ENCODE measurements at places on chromosomes 4 and X.

DNA sequence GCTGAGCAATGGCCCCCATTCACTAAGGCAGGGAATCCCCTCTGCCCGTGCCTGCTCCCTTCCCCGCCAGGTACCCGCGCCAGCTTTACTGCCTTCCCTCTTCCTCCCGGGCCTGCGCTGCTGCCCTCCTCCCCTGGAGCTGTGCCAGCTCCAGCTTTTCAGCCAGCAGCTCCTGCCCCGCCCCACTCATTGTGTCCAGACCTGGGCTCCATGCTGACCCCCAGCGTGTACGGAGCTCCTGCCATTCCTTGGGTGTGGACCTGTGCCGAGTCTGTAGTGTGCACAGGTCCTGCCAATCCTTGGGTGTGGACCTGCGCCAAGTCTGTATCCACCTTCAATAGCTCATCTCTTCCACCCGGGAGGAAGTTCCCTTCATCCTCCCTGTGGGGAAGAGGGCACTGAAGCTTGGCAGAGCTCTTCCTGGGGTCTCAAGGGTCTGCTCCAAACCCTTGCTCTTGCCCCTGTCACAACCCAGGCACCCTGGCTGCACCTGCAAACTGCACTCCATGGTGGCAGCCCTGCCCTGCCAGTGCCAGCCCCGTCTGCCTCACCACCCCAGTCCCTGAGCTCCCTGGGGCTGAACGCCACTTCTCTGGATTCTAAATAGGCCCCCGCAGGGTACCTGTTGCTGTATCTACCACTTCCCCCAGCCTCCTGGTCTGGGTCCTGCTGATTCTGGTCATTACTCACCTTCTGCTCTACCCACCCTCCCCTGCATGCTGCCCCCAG, 63.9 kb downstream of the TRMT44 start:
- DNase-seq, result no peak

DNA sequence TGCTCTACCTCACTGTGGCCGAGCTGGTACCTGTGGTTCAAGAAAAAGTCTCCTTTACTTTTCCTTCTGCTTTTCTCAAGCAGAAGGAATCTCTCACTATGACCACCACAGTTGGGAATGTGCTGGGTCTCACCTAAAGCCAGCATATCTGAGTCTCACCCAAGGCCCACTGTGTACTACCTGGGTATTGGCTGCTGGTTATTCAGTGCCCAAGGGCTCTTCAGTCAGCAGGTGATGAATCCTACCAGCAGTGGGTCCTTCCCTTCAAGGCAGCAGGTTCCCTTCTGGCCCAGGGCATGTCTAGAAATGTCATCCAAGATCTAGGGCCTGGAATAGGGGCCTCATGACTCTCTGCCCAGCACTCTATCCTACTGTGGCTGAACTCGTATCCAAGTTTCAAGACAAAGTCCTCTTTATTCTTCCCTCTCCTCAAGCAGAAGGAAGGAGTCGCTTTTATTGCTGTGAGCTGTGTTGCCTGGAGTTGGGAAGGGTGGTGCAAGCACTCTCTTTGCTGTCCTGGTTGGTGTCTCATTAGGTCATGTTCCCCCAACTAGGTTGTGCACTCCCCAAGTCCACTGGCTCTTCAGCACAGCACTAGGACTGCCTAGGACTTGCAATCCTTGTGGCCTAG, 6.1 kb downstream of the CXCL10 start:
- no peak for DNase-seq

DNA sequence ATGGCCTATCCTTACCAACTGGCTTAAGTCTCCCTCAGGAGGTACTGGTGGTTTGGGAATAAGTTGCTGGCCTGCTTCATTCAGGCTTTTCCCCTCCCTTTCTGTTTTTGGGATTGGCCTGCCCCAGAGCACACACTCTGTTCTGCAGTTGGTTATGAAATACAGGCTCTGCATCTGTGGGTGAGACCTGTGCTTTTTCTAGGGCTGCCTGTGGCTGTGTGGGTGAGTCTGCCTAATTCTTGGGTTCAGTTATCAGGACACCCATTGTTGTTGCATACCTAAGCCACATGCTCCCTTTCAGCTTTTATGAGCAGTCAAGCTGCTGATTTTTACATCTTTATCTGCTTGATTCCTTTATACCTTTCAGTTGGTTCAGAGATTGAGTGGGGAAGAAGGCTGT, 19.0 kb upstream of the CWH43 start:
- no peak for DNase-seq

- DNase-seq, result no peak
Measured at GRCh38 chrX:43087830-43088229, 309.9 kb upstream of the PPP1R2C start.

DNA sequence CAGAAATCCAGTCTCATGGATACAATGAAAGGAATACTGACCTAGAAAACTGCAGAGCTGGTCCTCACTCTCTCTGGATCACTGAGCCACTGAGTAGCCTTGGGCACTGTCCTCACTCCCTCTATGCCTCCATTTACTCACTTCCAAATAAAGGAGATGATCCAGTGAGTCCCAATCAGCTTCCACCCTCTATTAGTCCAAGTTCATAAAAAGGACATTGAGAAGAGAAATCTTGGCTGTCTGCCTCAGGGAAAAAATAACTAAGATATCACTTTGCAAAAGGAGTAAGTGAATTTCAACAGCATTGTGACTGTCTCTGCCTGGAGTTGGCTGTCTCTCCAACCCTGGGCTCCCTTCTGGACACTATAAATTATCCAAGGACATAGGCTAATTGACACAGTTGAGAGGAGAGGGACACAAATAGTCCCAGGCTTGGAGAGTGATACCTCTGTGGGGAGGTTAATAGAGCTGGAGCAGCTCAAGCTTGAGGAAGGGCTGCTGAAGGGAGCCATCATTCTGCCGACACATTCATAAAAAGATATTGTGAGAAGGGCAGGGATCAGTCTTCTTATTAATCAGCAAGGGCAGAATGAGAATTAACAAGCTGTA, 572.3 kb downstream of the RAB28 start:
- no peak for DNase-seq

GRCh38 chr4:170057866-170058265, 31.7 kb upstream of the MFAP3L start:
- DNase-seq, result no peak

DNA sequence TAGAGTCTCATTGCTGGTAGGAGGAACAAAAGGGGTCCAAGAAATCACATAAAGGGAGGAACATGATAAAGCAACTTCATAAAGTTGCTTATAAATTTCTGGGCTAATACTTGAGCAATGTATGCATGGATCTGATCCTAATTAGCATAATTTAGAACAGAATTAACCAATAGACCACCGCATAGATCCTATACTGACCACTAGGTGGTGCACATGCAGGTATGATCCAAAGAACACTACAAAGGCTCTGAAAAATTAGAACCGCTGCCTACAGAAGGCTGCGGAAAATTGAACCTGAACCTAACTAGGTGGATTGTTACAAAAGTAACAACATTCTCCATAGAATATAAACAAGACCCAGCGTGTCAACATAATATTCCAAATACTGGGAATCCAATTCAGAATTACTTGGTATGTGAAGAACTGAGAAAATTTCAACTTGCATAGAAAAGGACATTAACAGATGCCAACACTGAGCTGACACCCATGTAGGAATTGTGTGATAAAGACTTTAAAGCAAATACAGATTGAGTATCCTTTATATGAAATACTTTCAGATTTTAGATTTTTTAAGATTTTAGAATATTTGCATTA, 23.3 kb downstream of the BRCC3 start:
- no peak for DNase-seq

DNA sequence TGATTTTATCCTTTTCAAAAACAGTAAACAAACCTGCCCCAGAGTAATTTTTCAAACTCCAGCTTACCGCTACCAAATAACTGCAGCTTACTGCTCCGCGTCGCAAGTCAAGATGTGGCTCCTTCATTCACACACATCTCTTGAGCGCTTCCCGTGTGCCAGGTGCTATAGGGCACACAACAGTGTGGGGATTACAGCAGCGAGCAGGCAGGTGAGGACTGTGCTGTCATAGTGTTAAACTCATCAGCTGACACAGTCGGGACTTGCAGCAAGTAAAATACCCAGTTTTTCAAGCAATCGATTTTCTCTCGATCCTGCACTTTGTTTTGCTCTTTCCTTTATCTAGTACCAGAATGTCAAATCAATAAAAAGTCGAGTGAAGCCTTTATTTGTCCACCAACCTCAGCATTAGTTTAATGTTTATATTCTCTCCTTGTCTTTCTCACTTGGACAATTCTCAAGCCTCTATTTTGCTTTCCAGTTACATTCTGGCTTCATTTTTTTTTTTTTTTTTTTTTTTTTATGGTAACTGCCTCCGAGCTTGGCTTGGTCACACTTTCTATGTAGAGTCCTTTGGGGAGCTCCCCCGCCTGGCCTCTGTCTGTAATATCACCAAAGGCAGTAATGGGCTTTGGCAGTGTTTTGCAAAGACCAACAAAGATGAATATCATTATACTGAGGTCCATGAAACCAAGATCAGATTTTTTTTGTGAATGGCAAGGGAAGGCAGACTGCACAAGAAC, 8.3 kb upstream of the ASB5 start:
- DNase-seq, result no peak

GRCh38 chr4:2246384-2247127, 4.6 kb upstream of the HAUS3 start:
- DNase-seq, result no peak

GRCh38 chrX:13327666-13328065, 7.8 kb upstream of the ATXN3L start:
- no peak for DNase-seq
